ENCODE measurements at places on chromosomes 7 and 10.
A peak's percentile ranks its signal among the peaks of the same experiment; 100 is the strongest.

DNA sequence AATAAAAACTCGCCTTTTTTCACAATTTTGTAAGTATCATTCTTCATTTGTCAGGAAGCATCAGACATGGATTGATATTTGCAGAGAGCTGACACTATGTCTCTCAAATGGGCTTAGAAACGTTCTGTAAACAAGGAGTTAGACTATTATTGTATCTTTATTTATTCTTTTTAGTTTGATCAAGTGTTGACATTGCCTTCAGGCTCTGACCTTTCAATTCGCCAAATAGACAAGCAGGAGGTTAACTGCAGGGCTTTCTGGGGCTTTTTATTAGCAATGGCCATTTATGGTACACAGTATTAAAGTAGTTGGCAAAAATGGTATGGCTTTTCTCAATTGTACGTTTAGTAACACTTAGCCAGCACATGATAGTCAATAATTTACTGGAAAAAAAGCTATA is 221.7 kb downstream of the ZWINT start:
- DNase-seq = no peak

- no peak for DNase-seq
Measured at GRCh38 chr7:156963472-156963871, 14.0 kb downstream of the NOM1 start.

DNA sequence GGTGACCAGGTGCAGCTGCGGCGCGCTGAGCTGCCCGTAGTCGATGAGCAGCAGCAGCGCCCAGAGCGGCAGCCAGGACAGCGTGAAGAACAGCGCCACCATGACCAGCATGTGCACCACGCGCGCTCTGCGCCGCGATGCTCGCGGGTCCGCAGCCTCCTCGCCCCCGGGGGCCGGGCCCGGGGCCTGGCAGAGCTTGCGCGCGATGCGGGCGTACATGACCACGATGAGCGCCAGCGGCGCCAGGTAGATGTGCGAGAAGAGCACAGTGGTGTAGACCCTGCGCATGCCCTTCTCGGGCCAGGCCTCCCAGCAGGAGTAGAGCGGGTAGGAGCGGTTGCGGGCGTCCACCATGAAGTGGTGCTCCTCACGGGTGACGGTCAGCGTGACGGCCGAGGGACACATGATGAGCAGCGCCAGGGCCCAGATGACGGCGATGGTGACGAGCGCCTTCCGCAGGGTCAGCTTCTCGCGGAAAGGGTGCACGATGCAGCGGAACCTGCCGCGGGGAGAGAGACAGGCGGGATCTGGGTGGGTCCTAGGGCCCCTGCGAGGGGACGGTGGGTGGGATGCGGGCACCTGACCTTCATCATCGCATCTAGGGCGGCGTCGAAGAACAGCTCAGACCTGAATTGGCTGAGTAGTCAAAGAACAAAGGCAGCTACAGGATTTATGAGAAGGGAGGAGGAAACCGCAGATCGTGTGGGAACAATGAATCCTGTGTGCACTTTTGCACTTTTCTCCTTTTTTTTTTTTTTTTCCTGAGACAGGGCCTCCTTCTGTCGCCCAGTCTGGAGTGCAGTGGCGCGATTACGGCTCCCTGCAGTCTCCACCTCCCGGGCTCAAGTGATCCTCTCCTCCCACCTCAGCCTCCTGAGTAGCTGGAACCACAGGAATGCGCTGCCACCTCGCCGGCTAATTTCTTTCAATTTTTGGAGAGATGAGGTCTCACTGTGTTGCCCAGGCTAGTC is 22.4 kb upstream of the PPA1 start:
- peak; percentile 23 for DNase-seq

DNA sequence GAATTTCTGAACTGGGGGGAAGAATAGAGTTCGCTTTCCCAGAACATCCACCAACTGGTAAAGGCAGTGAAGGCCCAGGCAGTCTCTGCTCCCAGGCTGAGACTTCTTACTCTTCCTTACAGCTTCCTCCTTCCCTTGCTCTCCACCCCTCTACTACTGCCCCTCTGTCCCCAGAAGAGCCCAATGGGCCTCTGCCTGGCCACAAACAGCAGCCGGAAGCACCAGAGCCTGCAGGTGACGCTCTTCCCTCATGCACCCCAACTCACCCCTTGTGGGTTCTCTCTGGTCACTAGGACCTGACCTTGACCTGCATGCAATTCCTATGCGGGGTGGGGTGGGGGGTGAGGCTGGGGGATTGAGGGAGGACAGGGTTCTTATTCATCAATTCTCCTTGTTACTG is 16.5 kb downstream of the FAM131B start:
- DNase-seq = no peak

DNA sequence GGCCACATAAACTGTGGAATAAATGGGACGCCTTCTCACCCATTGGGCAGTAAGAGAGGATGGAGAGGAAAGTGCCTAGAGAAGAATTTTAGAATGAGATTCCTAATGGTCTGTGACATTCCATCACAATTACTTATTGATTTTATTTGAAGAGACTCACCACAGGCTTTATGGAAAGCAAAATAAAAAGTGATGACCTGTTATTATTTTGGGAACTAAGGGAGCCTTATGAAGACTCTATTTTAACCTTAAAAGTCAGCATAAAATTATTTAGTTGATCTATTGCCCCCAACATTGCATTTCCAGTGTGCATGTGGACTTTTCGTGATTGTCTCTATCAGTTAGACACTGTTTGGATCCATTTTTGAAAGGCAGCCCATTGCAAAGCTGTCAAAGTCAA is 107.5 kb downstream of the PCLO start:
- DNase-seq = no peak

DNA sequence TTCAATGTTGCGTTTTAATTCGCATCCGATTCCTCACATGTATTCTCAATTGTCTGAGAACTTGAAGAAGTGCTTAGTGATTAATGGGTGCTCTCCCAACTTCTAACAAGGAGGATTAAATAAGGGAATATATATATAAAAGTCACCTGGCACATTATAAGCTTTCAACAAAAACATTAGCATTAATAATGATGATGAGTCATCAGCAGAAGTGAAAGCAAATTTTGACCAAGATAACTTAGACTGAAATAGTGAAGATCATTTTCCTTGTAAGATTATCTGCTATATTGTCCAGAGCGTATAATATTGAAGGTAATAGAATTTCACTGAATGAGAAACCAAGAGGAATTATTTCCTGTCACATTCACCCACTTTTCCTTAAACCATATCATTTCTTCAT is 8.5 kb downstream of the ASAH2 start:
- DNase-seq = no peak

DNA sequence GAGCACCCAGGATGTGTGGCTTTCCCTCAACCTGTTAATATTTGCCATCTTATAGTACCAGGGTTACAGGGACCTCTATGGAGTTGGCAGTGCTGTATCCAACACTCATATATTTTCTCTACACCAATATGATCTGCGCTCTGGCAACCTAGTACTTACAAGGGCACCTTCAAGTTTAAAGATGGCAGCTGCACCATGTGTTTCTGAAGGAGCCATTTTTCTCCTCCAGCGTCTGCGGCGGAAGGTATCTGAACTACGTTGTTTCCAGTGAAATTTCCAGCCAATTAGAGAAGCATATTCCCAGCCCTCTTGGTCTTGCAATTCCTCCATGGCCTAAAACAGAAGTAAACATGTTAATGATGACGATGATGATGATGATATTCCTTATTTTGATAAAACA is 125.6 kb downstream of the MYOF start:
- no peak for DNase-seq

DNA sequence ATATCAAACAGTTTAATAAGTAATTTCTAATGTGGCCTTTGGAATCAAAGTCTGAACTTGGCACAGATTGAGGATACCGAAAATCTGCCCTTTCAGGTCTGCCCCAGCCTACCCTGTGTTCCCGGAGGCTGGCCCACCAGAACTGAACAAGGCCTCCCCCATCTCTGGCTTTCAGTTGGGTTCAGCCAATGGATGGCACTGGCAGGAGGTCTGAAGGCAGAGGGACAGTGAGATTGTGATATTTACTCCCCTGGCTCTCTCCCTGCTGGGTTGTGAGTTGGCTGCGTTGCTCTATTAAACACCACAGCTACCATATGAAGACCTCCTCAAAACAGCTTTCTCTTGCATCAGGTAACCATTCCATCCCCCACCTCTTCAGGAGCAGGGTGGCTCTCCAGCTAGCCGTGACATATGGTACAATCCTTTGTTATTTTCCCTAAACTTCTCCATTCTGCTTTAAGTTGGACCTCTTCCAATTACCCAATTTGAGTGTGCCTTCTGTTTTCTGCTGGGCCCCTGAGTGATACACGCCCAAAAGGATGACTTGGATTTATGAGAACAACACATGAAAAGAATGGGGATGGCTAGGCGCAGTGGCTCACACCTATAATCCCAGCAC is 28.1 kb downstream of the DNMBP start:
- DNase-seq = no peak

DNA sequence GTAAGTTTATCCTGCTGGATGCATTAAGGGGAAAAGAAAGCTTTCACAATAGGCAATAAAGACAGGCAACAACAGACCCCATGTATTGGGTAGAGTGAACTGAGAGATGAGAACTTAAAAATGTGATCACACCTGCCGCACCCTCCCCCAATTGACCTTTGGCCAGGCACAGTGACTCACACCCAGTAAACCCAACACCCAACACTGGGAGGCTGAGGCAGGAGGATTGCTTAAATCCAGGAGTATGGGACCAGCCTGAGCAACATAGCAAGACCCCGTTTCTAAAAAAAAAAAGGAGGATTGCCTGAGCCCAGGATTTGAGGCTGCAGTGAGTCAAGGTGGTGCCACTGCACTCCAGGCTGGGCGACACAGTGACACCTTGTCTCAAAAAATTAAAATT is 86.9 kb downstream of the MPP7 start:
- DNase-seq = no peak

GRCh38 chr10:21797984-21798765 is 205.4 kb downstream of the DNAJC1 start:
- DNase-seq = no peak

- DNase-seq = no peak
Measured at GRCh38 chr7:102895602-102896001, 17.2 kb upstream of the LRRC17 start.

- DNase-seq = no peak
Measured at GRCh38 chr7:23247603-23248335, 1.2 kb downstream of the GPNMB start.

DNA sequence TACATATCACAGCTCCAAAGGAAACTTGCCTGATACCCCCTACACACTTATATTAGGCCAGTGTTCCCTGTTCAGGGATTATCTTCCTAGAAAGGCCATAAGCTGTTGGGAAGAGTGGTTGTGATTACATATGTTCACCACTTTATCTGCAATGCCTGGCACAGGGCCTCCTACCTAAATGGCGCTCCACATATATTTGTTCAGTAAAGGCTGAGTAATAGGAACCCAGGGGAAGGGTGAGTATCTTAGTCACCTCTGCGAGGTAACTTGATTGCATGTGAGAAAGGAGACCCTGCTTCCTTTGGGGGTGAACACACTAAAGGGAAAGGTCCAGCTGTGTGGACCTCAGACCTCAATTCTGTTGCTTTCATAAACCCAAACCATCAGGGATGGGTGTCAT is 896.0 kb downstream of the LRMDA start:
- DNase-seq = no peak

- no peak for DNase-seq
Measured at GRCh38 chr10:58781873-58782488, 269.3 kb downstream of the BICC1 start.

DNA sequence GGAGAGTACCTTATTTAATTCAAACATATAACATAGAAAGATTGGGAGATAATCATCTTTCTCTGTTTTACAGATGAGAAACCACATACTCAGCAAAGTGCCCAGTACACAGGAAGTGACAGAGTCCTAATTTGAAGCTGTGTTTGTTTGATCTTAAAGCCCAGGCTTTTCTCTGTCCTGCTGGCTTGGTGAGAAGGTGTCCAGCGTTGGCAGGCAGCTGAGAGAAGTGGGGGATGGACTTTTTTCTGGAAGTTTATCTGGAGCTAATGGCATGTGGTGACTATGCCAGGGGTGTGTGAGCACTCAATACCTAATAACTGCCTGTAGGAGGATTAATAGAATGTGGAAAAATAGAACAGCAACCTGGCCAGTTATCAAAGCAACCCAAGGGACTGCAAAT is 60.8 kb downstream of the NPSR1 start:
- no peak for DNase-seq

DNA sequence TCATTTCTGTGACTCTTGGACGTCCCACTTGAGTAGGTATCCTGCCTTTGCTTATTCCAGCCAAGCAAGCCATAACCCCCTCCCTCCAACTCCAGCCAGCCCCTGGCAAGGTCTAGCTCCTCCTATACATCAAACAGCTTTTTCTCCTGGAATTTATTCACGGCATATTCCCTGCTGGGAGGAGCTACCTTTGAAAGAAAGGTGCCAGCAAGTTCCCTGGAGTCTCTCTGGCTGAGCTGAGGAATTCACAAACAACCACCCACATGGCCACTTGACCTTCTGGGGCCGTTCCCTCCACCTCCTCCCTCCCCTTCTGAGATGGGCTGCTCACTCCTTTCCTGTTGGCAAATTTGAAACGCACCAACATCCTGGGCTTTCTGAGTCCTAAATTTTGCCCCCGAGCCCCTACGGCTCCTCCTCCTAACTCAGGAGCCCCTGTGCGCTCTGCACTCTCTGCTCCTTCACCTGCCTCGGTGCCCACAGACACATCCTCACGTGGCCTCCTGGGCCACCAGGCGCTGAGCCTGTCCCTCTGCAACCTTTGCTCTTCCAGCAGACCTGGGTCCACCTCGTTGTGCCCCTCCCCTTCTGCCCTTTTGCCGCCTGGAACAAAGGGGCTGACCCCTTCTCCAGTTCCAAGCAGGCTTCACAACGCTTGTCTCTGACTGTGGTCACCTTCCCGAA is 48.0 kb downstream of the HSPA12A start:
- no peak for DNase-seq

DNA sequence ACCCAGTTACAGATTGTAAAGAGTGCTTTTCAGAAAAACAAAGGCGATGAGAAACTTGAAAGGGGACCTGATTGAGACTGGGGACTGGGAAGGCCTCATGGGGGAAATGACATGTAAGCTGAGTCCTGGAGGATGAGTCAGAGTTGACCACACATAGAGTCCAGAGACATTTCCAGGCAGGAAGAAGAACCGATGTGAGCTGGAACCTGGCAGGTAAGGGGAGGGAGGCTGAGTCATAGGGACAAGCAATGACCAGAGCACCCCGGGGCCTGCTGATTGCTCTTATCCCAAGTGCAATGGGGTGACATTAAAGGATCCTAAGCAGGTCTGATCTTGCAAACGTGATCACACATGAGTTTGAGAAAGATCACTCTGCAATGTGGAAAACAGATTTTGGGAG is 11.7 kb downstream of the TLL2 start:
- DNase-seq = no peak

DNA sequence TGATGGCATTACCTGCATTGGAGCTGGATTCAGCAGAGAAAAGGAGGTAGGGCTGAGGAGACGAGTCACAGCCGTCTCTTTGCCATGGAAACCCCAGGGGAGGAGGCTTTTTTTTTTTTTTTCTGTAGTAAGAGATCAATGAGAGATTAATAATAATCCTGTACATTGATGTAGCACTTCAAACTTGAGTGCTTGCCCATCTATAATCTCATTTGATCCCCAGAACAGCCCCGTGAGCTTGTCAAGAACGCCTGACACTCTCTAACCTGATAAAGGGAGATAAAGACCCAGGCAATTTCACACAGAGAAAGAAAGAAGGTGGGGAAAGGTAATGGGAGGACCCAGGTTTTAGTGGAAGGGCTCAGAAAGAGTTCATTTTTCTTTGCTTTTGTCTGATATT is 195.2 kb upstream of the FOXK1 start:
- no peak for DNase-seq

- no peak for DNase-seq
Measured at GRCh38 chr10:129545261-129545660, 78.2 kb downstream of the MGMT start.
